ENCODE measurements at places on chromosomes 4 and X.

DNA sequence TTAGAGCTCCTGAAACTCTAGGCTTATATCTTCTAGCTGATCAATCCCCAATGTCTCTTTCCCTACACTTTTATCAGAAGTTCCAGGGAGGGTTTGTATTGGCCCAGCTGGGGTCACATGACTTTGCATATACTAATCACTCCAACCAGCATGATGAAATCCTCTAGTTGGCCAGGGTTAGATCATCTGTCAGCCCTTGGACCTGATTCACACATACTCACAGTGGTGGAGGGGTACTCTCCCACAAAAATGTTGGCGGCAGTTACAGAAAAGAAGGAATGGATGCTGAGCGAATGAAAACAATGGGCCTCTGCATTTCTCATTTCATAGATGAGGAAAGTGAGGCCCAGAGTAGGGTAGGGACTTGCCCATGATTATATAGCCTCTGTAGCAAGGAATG lies 151.1 kb downstream of the PJA1 start:
- DNase-seq: no peak

DNA sequence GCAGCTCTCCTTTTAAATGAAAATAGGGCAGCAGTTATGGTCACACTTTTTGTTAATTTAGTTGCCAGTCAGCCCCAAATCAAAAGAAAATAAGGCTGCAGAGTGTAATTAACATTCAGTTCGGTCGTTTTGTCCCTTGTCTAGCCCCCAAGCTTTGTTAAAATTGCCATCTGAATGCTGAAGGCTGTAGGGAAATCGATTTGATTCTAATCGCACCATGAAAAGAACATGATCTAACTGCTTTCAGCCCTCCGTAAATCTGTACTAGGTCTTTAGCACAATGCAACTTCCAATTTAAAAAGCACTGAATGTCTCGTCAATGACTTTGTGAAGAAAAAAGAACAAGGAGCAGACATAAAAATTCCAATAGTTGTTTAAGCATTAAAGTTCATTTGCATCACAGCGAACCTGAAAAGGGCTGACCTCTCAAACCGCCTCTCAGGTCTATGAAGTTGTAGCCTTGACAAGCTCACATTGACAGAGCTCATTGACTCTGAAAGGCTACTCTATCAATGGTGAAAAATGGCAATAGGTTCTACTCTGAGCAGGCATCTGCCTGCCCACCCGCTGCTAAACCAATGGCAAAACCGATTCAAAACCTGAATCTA lies 48.9 kb downstream of the CHIC2 start:
- DNase-seq: no peak

DNA sequence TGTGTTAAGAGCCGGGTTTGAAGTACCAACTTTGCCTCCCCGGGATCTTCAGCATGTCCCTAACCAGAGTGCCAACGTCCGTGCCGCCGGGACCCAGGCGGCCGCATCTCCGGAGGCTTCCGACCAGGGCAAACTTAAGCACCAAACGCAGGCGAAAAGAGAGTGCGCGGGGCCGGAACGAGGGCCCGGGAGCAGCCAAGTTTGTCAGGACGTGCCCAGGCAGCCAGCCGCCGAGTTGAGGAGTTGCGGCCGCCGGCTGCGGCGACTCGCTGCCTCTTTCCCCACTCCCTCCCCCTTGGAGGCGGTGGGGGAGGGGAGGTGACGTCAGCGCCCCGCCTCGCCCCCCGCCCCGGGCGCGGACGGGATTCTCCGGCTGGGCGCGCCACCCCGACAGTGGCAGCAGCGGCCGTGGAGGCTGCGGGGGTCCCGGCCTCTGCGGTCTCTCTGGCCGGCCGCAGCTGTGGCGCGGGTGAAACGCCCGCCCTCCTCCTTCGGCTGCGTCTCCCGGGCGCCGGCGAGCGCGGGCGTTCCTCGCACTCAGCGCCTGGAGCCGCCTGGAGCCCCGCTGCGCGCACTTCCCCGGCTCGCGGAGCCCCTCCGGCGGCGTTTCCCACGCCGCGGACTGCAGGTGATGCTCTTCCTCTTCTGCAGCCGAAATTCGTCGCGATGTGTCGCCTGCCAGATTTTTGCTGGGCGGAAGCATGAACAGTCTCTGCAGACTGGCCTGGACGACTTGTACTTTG lies 2.9 kb upstream of the FAT1 start:
- DNase-seq: no peak

- no peak for DNase-seq
Measured at GRCh38 chrX:82711457-82711856, 796.6 kb upstream of the POU3F4 start.

- DNase-seq: no peak
Measured at GRCh38 chr4:38069271-38069760, 109.1 kb downstream of the PTTG2 start.

DNA sequence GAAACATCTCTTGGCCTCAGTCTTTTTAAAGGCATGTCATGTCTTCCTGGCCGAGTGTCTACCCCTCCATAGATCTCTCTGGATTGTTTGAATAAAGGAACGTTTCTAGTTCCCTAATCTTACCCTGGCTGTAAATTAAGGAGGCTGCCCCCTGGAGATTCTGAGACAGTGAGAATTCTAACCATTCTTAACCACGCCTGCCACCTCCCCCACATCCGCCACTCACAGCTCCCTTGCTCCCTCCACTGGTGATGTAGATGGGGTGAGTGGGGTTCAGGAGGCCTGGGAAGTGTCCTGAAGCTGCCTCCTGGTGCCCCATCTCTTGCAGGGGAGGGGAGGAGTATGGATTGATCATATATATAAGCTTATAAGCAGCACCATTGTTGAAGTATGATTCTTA lies 48.0 kb upstream of the TRIM2 start:
- no peak for DNase-seq
